ENCODE measurements at places on chromosomes 16 and 17.

DNA sequence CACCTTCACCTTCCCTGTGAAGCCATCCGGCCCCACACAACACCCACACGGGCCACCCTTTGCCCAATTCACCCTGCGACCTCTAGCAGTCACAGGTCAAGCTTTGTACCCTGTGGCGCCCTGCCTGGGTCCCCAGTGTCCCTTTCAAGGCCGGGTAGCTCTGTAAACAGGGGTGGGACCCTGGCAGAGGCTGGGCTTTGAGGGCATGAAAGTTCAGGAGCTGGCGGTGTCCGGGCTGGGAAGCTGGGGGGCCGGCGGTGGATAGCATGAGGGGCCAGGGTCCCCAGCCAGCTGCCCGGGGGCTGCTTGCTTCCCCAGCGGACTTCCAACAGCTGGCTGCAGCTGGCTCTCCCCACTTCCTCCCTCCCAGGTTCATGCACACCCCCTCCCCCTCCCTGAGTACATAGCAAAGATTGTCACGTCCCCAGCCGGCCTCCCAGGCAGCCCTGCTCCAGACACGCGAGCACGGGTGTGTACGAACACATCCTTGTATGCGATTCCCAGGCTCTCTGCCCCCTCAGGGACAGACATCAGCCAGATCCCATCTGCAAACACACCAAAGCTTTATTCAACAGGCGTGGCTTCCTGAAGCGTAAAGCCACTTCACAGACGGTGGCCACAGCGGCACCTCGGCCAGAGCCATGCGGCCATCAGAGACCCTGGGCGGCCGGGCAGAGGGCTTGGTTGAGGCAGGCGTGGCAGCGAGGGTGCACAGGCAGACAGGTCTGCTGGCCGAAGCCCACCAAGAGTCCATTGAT lies 8.2 kb downstream of the NTHL1 start:
- DNase-seq, result peak; percentile 54

- DNase-seq, result peak; percentile 15
Observed at GRCh38 chr17:31684901-31685300, 174.1 kb downstream of the COPRS start.

DNA sequence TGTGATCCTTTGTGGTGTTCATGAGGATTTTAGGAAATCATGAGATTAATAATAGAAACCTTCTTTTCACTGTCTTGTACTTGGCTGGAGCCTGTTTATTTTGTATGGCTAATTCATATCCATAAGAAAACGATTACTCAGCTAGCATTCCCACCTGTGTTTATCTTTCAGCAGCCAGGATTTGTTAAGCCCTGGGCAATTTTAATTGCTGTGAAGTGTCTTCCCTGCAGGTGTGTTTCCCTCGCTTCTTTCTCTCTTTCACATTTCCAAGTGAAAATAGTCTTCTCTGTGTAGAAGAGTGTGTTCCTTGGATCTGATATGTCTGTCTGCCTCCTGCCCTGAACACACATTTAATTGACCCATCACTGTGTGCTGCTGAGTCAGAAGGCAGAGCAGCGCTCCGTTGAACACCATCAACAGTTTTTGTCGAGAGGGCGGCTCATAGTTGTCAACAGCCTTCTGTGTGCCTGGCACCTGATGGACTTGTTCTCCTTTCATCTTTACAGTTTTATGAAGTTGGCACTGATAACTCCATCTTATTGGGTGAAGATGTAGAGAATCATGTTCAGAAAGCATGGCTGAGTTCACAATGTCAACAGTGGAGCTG lies 83.2 kb downstream of the SPECC1 start:
- DNase-seq, result peak; percentile 52

GRCh38 chr17:81902023-81902652 lies at the start of gene NPB:
NPB (plus strand) TSS chr17:81902238; CDS start chr17:81902278, 40 bp downstream.
- DNase-seq, result peak; percentile 82

- DNase-seq, result peak; percentile 79
Observed at GRCh38 chr16:15650698-15651171, 690 bp downstream of the NDE1 start.

- no peak for DNase-seq
Observed at GRCh38 chr17:36994438-36994837, 45.7 kb downstream of the AATF start.

GRCh38 chr17:4043862-4044261 lies 79.6 kb upstream of the ATP2A3 start:
- no peak for DNase-seq

DNA sequence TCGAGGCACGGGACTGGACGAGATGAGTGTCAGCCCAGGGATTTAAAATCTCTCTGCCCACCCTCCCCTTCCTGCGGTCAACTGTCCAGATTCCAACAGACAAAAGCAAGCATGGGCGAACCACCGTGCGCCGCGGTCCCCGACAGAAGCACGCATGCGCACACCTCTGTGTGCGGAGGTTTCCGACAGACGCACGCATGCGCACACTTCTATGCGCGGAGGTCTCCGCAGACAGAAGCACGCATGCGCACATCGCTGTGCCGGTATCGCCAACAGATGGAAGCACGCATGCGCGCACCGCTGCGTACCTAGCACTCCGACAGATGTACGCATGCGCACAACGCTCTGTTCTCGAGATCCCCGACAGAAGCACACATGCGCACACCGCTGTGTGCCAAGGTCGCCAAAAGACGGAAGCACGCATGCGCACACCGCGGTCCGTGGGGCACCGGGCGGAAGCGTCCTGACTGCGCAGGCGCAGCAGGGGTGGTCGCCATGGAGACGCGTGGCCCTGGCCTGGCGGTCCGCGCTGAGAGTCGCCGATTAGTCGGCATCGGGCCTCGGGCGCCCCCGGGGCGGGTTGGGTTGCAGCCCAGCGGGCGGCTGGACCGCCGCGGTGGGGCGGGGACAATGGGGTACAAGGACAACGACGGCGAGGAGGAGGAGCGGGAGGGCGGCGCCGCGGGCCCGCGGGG lies 57.4 kb upstream of the RPH3AL start:
- peak; percentile 100 for DNase-seq

GRCh38 chr17:80930335-80931279 lies 61.0 kb upstream of the CHMP6 start:
- no peak for DNase-seq

DNA sequence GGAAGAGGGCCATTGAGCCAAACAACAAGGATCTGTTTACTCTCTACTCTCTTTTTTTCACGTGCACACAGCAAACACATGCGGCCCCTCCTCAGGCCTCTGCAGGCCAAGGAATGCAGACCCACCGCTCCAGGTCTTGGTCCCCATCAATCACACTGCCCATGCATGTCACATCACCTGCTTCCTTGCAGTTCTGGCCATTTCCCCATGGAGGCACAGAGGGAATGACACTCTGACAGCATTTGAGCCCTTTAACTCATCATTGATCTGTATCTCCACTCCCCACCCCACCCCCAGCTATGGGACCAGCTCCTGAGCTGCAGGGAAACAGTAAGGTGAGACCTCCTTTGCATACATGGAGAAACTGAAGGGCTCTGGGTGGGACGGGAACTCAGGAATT lies 45.9 kb upstream of the MEIOC start:
- peak; percentile 78 for DNase-seq

GRCh38 chr16:20613481-20614185 lies 37.5 kb upstream of the ACSM2B start:
- no peak for DNase-seq

Data from endodermal cell (in vitro differentiated cells).